ENCODE measurements at places on chromosomes 3 and 15.

GRCh38 chr3:172522871-172523818 is at the start of gene TNFSF10:
TSS of gene TNFSF10 (minus strand) at chr3:172523430. CDS start at chr3:172523384, 46 bp downstream.
- DNase-seq: peak; percentile 68

- DNase-seq: no peak
Observed at GRCh38 chr3:196661400-196661799, 21.9 kb downstream of the NRROS start.

DNA sequence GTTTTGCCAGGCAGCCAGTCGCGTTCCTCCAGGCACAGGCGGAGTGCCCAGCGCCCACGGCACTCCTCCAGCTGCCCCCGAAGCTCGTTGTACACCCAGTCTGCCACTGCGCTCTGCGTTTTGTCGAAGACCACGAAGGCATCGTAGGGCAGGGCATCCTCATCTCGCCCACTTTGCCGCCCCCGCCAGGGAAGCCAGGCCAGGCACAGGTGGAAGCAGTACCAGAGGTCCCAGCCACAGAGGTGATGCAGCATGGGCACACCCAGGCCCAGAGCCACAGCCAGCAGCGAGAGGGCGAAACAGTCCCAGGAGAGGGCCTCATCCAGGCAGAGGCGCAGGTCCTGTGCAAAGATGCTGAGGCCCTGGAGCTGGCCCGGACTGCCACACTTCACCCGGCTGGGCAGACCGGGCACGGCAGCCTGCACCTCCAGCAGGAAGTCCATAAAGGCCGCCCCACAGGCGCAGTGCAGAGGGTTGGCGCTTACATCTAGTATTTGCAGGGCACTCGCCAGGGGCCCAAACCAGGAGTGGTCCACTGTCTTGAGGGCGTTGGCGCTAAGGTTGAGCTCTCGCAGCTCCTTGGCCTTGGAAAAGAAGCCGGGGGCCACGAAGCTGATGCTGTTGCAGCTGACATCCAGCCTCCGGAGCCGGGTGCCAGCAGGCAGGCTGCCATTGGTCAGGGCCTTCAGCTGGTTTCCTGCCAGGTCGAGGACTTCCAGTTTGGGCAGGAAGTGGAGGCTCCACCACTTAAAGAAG is 3.7 kb downstream of the TLR9 start:
- DNase-seq: peak; percentile 69

DNA sequence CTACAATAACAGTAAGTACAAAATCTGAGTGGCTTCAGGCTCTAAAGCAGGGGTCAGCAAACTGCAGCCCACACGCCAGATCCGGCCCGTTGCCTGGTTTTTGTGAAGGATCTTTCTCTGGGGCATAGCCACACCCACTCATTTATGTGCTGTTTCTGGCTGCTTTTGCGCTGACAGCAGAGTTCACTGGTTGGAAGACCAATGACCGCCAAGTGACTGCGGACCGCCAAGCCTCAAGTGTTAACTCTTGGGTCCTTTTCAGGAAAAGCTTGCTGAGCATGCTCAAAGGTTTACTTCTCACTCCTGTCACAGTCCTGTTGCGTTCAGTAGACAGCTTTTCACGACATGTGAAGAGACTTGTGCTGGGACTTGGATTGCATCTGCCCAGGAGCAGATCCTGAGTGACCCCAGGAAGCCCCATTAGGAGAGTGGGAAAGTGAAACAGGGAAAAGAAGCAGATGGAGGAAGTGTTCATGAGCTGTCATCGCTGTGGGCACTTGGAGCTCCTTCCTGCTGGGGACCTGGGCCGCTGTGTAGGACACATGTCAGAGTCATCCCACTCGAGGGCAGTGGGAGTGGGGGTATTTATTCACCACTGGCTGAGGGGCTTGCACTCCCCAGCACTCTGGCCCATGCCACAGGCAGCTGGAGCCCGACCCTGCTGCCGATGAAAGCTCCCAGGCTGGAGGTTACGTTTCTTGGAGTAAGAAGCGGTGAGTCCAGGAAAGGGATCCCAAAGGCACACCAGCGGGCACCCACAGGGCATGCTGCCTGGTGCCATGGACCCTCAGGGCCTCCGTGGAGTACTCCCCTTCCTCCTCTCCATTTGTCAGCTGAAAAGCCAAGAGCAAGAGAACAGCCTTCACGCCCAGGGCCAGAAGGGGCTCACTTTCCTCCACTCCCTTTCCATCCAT is 249.1 kb downstream of the PLCL2 start:
- no peak for DNase-seq

- DNase-seq: no peak
Observed at GRCh38 chr3:127988770-127989557, 63.3 kb upstream of the SEC61A1 start.

- no peak for DNase-seq
Observed at GRCh38 chr3:59573911-59574310, 524.1 kb upstream of the CFAP20DC start.
